NCI-H526 treated with DMSO at 0.1 percent for 48 hours (cell line): ENCODE measurements at places on chromosomes 13 and 19.

DNA sequence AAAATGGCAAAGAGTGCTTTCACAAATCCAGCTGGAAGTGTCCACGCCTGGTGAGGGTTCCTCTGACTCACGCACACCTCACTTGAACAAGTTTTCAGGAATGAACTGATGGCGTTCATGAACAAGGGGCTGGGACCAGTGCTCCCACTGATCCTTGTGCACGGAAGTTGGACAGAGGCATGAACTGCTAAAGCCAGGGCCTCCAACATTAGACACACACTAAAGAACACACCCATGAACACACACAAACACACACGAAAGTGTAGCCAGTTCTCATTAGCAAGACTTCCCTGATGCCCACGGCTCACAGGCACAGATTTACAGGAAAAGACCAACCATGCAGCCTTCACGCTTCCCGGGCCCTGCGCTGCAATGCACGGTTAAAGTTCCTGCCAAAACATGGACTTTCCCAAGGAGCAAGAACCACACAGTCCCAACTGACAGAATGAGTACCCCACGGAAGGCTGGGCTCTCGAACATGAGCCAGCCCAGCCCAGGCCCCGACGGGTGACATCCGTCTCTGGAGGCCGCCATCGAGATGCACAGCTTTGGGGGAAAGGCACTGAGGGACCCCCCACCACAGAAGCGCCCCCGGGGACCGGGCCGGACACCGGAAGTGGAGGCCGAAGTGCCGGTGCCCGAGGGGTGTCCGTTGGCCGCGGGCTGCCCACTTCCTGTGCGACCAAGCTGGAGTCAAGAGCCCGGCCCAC, 808 bp downstream of the DNMT1 start:
- no peak for DNase-seq

DNA sequence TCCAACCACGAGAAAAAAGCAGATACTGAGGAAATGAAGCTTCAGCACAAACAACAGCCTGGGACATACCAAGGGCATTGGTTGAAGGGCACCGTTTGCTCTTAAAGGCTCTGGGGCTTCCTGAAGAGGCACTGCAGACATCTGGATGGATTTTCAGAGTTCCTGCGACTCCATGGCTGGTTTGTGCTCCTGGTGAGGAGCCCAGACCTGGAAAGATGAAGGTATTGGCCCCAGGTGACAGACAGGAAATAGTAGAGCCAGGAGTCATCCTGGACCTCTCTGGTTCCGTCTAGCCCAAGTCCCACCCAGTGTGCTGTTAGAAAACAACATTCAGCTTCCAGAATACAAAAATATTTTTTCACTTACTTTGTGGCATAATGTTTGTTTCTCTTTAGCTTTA, 6.3 kb downstream of the IL17D start:
- DNase-seq: no peak

GRCh38 chr13:30746791-30747190, 11.4 kb downstream of the ALOX5AP start:
- no peak for DNase-seq

GRCh38 chr13:41456768-41457588, at the start of gene RGCC:
Gene RGCC (plus strand): TSS chr13:41457550. CDS start chr13:41457708, 158 bp downstream.
- DNase-seq: no peak

DNA sequence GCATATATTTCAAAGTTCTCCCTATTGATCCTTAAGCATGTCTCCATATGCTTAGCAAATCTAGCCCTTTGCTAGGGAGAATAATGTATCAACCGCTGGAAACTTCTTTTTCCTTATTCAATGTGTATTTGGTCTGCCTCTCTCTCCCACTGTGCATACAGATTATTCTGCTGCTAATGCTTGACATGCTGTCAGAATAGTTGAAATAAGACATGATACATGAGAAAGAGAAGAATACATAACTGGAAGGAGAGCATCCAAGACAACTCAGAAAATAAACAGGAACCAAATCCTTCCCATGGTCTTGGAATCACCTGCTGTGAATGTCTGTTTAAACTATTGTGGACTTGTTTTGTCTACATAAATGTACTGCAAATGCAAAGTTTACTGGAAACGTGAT, 1103.0 kb downstream of the EFNB2 start:
- no peak for DNase-seq

- no peak for DNase-seq
Observed at GRCh38 chr19:18379803-18380747, 5.9 kb upstream of the GDF15 start.

DNA sequence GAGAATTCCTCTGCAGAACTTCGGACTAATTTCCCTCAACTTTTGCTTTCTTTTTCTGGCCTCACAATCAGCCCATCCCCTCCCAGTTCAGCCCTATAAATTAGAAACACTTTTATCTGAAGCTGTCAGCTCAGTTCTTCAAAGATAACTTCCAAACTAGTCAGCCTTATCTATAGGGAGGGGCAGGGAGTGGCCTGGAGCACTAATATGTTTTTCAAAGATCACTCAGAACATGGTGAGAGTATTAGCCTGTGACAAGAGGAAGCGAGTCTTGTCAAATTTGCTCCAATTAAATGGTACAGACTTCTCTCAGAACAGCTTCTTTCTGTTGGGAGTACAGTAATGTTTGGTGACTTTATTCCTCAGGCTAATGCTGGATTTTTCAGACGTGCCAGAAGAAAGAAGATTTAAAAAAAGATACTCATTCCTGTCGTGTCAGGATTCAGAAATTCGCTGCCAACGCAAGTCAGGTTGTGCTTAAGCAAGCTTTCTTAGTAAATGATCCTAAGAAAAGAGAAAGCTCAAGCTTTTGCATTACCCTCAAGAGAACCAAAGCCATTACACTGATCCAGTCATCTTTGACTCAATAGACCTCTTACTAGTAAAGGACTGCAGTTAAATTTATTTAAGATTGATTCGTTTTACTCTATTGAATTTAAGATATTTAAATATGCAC, 1033.6 kb downstream of the SLITRK5 start:
- no peak for DNase-seq

DNA sequence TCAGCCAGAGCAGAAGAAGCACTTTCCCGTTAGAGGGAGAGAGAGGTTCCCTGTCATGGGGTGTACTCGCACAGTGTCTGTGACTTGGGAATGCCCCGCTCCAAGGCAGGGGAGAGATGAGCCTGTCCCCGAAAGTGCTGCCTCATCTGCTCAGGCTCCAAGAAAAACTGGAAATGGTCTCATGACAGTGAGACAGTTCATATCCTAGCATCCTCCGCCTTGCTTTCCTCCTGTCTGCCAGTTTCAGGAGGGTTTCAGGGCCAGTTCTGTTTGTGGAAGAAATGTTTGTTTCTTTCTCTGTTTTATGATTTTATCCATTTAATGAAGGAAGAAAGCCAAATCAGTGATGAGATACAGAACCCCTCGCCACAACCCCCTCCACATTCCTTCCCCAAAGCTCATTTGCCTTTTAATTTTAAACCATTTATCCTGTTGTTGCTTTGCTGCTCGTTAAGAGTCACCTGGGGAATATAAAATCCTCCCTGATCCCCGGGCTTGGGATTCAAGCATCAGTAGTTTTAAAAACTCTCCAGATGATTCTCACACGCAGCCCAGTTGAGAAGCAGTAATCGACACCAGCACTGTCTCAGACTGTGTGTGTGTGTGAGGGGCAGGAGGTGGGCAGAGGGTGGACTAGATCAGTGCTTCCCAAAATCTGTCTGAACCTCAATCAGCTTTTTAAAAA, 144.6 kb upstream of the UBL3 start:
- DNase-seq: peak; percentile 27

GRCh38 chr13:49503951-49504350, 8.2 kb downstream of the PHF11 start:
- DNase-seq: no peak

DNA sequence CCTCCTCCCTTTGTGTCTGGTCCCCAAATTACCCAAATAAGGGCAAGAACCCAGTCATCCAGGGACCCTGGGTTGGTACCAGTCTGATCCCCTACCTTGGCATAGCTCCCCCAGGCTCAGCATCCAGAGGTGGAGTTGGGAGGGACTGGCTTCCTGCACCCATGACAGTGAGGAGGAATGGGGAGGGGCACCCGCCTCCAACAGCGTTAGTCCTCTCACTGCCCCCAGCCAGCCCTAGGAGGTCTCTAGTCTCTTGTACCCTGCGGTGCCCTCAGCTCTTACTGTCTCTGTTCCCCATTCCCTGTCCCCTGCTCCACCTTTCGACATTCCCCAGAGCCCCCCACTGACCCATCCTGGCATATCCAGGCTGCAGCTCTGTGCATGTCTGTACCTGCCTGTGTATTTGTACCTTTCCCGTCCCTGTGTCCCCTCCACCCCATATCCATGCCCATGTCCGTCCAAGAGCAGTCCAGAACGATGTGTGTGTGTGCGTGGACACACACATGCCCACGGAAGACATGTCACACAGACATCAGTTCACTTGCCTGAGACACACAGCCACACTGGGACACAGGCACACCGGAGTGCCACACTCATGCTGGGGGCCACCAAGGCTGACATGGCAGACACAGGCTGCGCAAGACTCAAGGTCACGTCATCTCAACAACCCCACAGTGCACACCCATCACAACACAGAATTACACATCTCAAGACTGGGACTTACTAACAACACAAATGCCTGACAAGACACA, 17.8 kb downstream of the ERFL start:
- no peak for DNase-seq

GRCh38 chr19:39306075-39306474, 9.9 kb downstream of the IFNL1 start:
- no peak for DNase-seq

DNA sequence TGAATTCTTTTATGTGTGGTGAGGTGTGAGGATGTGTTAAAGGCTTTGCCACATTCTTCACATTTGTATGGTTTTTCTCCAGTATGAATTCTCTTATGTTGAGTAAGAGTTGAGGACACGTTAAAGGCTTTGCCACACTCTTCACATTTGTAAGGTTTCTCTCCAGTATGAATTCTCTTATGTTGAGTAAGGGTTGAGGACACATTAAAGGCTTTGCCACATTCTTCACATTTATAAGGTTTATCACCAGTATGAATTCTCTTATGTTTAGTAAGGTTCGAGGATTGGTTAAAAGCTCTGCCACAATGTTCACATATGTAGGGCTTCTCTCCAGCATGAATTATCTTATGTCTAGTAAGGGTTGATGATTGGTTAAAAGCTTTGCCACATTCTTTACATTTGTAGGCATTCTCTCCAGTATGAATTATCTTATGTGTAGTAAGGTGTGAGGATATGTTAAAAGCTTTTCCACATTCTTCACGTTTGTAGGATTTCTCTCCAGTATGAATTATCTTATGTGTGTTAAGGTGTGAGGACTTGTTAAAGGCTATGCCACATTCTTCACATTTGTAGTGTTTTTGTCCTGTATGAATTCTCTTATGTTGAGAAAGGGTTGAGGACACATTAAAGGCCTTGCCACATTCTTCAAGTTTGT, 27.1 kb downstream of the ZNF724 start:
- DNase-seq: no peak

- no peak for DNase-seq
Observed at GRCh38 chr19:3818918-3819317, 32.7 kb upstream of the MATK start.

DNA sequence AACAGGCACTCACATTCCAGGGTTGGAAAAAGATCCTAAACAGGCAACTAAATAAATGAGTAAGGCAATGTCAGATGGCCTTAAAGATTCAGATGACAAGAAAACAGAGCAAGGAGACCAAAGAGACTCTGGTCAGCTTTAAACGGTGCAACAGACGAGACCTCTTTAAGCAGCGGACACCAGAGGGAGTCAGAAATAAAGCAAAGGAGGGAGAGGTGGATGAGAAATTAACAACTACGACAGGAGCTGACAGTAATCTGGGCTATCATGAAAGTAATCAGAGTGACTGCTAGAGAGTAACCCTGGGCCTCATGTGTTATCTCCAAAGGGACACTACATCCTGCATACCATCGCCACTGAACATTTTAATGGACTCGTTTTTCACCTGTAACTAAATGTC, 1.1 kb downstream of the ZNF550 start:
- no peak for DNase-seq

DNA sequence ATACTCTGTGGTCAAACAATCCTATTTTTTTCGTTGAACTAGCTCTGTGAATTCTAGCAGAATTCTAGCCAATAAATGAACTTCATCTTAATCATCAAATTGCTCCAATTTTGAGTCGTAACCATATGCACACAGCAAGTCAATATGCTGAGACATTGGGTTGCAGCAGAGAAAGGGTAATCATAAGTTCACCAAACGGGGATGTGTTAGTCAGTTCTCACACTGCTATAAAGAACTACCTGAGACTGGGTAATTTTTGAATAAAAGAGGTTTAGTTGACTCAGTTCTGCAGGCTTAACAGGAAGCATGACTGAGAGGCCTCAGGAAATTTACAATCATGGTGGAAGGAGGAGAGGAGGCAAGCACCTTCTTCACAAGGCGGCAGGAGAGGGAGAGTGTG, 67.7 kb upstream of the ABCC4 start:
- no peak for DNase-seq

- DNase-seq: no peak
Observed at GRCh38 chr19:56699552-56699951, 28.0 kb upstream of the ZNF835 start.

DNA sequence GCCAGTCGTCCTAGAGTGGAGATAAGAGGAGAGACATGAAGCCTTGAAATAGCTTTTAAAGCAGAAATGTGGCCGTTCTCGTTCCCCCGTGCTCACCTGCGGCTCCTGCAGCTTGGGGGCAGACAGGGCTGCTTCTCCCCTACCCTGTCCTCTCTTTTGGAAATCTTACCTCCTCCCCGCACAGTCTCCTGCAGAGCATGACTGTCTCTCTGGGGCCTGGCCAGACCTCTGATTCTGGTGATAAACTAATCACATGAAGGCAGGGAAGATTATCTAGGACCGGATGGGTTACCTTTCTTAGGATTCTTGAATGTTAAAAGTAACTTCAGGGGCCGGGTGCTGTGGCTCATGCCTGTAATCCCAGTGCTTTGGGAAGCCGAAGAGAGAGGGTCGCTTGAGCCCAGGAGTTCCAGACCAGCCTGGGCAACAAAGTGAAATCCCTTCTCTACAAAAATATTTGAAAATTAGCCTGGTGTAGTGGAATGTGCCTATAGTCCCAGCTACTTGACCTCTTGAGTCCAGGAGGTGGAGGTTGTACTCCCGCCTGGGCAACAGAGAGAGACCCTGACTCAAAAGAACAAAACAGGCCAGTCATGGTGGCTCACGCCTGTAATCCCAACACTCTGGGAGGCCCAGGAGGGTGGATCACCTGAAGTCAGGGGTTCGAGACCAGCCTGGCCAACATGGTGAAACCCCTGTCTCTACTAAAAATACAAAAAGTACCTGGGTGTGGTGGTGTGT, 8.1 kb downstream of the CEBPA start:
- DNase-seq: no peak
